ENCODE measurements at places on chromosomes 1 and 21.

- DNase-seq = no peak
These were observed 87.7 kb upstream of the C1orf174 start for GRCh38 chr1:3987669-3988235.

GRCh38 chr1:226276077-226276682 lies 32.8 kb downstream of the LIN9 start:
- no peak for DNase-seq

DNA sequence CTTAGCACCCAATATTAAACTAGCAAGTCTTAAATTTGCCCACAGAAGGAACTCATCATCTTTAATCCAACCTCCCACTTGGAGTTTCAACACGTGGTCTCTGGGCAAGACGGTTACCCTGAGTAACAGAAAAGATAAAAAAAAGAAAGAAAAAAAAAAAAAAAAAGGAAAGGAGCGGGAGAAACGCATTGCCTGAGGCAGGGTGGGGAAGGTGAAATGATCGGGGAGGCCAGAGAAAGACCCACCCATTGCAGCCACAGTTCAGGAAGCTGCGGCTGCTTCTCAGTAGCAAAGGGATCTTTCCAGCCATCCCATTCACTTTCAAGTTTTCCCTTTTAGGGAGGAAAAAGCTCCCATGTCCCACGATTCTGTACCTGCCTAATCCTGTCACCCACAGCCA lies 32.0 kb upstream of the OTUD3 start:
- DNase-seq = no peak

DNA sequence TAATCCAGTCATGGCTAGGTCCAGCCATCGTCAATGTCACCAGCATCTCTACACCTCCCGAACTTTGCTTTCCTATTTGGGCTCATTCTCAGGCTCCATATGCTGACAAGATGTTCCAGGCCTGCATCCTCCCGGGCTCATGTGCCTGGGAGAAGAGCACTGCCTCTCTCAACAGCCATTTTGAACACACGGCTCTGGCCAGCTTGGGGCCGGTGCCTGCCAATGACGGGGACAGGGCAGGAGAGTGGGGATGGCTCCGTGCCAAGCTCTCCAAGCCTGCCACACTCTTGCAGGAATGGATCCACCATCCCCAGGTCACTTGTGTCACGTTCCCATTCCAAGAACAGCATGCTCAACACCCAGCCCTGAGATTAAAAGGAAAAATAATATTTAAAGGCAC lies 61.4 kb upstream of the PAX7 start:
- no peak for DNase-seq

GRCh38 chr1:223156343-223156742 lies 13.3 kb upstream of the TLR5 start:
- DNase-seq = no peak

GRCh38 chr1:107740579-107740978 lies 224.4 kb downstream of the VAV3 start:
- DNase-seq = no peak

All from kidney capillary endothelial cell (primary cell).